B cell (primary cell): ENCODE measurements at places on chromosomes 11 and 22. TPM values are rescaled to one million over a fixed set of nuclear protein-coding genes. Genes with fewer than 3 reads are reported as not detected.

GRCh38 chr11:7559398-7560283, 45.8 kb downstream of the PPFIBP2 start:
- no peak for DNase-seq
- H3K4me1 ChIP-seq, result no peaks in the 10 kb centered on the region
- H3K27me3 ChIP-seq, result no peaks in the 10 kb centered on the region
- H3K4me3 ChIP-seq, result no peak overlapping the region
- H3K27ac ChIP-seq, result no peak overlapping the region

GRCh38 chr11:107732689-107733051, 20.8 kb upstream of the SLN start:
- H3K4me3 ChIP-seq, result no peak overlapping the region
- H3K4me1 ChIP-seq, result no peaks in the 10 kb centered on the region
- no peak for DNase-seq
- no peaks in the 10 kb centered on the region for H3K36me3 ChIP-seq

CCDC81 gene
- 0.84 and 1.3 TPM in 2 replicates for total RNA-seq

DNA sequence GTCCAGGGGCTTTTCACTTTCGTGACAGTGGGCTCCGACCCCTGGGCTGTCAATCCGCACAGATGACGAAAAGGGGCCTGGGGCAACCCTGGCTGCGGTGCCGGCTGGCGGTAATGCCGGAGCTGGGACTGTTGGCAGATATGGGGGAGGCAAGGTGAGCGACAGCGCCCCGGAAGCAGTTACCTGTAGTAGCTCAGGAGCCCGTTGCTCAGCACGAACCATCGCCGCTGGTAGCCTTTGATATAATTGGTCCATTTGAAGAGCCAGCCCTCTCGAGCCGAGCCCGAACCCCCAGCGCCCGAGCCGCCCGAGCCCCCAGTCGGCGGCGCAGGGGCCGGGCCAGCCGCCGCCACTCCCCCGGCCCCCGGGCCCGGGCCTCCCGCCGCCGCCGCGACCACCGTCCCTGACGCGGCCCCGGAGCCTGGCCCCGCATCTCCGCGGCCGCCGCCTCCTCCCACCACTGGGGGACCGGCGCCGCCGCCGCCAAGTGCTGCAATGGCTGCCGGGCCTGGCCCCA, 396 bp downstream of the OSBP start:
- peak overlapping the region; percentile 76 for H3K4me3 ChIP-seq
- peaks cover 20% of the 10 kb centered on the region for H3K4me1 ChIP-seq
- H3K27ac ChIP-seq, result peak overlapping the region; percentile 69
- H3K36me3 ChIP-seq, result peaks cover 2% of the 10 kb centered on the region
- H3K27me3 ChIP-seq, result no peaks in the 10 kb centered on the region
- DNase-seq, result no peak

- peaks cover 6% of the 10 kb centered on the region for H3K36me3 ChIP-seq
- no peak overlapping the region for H3K4me3 ChIP-seq
Observed at GRCh38 chr11:7543302-7543701, 29.5 kb downstream of the PPFIBP2 start.
